ENCODE measurements at places on chromosomes 7 and 10. TPM values are rescaled to one million over a fixed set of nuclear protein-coding genes. Genes with fewer than 3 reads are reported as not detected.

The RNF32 gene
- total RNA-seq, result 1.0 TPM

The OR2A5 gene
- total RNA-seq, result not detected

The KCNH2 gene
- 9.5 TPM for total RNA-seq

The FIS1 gene
- total RNA-seq, result 141 TPM

The EDRF1 gene
- 33.7 TPM for total RNA-seq

The FOXI2 gene
- 1.2 TPM for total RNA-seq

The HOXA6 gene
- not detected for total RNA-seq

The BHLHA15 gene
- total RNA-seq, result 0.90 TPM

The PILRA gene
- total RNA-seq, result 0.28 TPM

The PNLIPRP3 gene
- total RNA-seq, result not detected

The STX1A gene
- 19.4 TPM for total RNA-seq

The DEPP1 gene
- total RNA-seq, result 0.28 TPM

The SDHAF3 gene
- total RNA-seq, result 41.3 TPM

The STEAP1B gene
- 22.7 TPM for total RNA-seq

The GLI3 gene
- total RNA-seq, result 6.7 TPM

The TSPAN14 gene
- 36.3 TPM for total RNA-seq

The CALML5 gene
- not detected for total RNA-seq

DNA sequence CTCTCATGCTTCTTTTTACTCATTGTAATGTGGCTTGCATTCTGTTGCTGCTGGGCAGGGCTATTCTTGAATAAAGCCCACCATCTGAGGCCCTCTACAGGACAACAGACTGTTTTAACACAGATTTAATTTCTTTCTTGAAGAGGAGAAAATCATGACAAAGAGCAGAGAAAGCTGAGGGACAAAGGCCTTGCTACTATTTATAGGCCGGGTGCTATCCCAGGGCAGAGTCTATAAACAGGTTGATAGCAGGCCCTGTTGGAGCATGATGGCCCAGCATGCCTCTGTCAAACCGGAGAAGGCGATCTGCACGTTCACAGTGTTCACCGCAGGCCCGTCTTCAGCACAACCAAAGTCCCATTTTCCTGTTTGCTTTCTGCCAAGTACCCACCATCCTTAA is 3.0 kb downstream of the VIPR2 start:
- peak; percentile 69 for DNase-seq

GRCh38 chr10:48447356-48448215 is 141.1 kb downstream of the MAPK8 start:
- DNase-seq, result peak; percentile 29

DNA sequence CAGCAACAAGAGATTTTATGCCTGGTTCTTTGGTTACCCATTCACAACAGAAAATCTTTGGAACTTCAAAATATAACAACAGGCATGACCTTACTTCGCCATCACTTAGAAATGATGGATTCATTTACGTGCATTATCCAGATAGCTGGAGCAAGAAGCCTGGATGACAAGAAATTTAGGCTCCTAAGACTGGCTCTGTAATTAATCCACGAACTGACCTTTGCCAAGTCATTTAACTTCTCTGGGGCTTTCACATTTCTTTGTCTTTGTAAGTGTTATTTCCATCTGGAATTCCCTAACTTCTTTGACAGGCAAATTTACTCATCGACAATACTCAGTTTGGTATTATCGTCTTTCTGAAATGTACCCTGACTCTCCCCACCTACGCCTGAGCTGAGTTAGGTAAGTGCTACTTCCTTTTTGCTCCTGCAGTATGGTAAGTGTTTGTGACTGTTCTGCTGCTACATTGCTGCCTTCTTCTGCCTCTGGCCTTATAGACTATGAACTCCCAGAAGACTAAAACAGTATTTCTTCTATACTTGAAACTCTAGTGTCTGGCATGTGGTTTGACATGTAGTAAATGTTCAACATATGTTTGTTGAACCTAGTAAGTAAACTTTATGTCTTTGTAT is 5.5 kb upstream of the MDFIC start:
- no peak for DNase-seq

DNA sequence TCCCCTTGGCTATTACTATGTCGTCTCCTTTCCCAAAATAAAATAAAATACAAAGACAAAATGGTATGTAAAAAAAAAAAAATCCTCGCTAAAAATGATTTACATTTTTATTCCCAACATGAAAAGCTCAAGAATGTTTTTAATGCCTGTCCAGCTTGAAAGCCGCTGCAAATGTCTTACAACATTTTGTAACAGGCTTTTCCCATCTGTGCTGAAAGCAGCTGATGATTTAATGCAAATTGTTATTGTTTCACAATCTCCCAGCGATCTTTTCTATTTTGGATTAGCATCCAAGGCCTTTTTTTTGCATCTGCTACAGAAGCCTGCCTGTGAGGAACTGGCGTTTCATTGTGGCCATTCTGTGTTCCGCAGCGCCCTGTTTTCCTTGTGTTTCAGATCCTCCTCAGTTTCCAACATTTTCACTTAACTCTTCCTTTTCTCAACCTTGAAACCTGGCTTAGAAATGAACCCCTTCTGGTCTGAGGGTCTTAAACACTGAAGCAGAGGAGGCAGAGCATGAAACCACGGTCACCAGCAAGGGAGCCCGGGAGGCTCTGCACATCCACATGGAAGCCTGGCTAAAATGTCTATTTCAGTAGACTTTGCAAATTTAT is 712.1 kb downstream of the PARD3 start:
- no peak for DNase-seq

GRCh38 chr10:84230359-84230758 is 5.0 kb upstream of the LRIT2 start:
- no peak for DNase-seq

- DNase-seq, result no peak
Observed at GRCh38 chr10:55426138-55426537, 625.1 kb upstream of the PCDH15 start.

- DNase-seq, result no peak
Observed at GRCh38 chr10:1521741-1522140, 215.6 kb downstream of the ADARB2 start.

DNA sequence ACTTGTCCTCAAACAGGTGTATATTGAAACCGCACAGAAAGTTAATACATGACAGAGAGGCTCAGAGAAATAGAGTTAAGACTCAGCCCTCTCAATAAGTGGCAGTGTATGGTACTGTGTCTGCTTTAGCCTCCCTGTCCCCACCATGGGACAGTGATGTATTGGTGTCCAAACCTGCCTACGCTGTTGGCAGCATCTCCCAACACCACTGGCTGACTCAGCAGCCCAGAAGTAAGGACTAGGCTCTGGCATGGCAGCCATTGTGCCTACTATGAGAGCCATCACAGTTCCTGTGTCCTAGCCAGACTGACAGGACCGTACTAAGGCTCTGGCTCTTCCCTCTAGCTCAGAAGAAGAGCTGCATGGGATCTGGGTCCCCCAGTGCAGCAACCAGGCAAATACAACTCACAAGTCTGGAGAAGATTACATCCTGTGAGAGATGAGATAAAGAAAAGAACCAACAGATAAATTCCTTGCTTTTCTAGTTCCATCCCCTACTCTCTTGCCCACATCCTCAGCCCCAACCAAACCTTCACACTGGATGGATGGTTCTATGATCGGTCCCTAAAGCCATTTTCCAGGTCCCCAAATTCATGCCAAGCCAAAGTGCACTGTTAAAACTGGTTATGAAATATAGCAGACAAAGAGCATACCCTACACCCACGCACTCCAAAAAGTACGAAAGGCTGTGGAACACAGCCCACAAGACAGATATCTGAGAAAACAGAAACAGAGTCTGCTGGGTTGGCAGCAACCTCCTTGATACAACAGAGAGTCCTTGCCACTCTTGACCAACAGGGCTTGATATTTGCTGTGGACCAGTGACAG is 44.1 kb upstream of the DMTF1 start:
- no peak for DNase-seq

- DNase-seq, result no peak
Observed at GRCh38 chr7:112989531-112989930, 97.1 kb downstream of the GPR85 start.

- DNase-seq, result no peak
Observed at GRCh38 chr10:124975977-124976514, 34.1 kb downstream of the ZRANB1 start.

- DNase-seq, result no peak
Observed at GRCh38 chr10:54691331-54691730, 109.7 kb downstream of the PCDH15 start.

DNA sequence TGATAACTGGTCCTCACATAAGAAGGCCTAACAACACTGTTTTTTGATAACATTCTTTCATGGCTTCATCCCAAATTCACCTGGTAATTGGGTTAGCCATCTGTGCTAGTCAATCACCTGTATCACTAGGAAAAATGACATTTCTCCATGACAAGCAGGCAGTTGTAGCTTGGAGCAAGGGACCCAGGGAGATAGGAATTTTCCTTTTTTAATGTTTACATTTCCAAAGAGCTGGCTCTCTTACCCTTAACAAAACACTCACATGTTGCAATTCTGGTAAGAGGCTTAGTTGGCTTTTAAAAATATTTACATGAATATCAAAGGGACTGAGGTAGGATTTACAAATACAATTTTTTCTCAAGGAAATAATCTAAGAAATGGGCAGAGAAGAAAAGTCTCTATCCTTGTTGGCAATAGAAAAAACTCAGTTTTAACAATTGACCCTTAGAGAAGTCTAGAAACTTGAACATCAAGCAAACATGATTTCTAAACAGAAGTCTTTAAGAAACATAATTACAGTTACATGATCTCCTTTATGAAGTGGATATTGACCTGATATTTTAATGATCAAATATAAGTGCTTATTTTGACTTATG is 16.1 kb upstream of the AKR1C1 start:
- no peak for DNase-seq

- peak; percentile 67 for DNase-seq
Observed at GRCh38 chr7:98241674-98242241, 10.3 kb downstream of the TECPR1 start.

GRCh38 chr7:121420976-121421375 is 24.9 kb upstream of the FAM3C start:
- no peak for DNase-seq

DNA sequence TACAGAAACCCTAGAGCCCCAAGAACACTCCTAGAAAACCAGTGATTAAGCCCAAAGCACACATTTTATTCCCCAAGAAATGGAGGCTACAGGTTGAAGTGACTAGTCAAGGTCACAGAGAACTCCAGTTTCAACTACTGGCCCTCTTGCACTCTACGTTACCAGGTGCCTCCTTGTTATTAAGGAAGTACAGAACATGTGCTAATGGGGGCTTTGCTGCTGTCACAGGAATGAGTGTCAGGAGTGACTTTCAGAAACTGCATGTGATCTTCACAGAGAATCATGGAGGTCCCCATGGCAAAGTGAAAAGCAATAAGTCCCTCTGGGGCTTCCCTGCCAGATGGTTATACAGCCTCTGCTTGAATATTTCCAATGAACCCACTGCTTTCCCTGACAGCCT is 19.3 kb downstream of the JAZF1 start:
- DNase-seq, result no peak

GRCh38 chr7:154591544-154591943 is 411.4 kb downstream of the PAXIP1 start:
- DNase-seq, result no peak

GRCh38 chr10:103839872-103840739 is 15.3 kb downstream of the SH3PXD2A start:
- peak; percentile 77 for DNase-seq

DNA sequence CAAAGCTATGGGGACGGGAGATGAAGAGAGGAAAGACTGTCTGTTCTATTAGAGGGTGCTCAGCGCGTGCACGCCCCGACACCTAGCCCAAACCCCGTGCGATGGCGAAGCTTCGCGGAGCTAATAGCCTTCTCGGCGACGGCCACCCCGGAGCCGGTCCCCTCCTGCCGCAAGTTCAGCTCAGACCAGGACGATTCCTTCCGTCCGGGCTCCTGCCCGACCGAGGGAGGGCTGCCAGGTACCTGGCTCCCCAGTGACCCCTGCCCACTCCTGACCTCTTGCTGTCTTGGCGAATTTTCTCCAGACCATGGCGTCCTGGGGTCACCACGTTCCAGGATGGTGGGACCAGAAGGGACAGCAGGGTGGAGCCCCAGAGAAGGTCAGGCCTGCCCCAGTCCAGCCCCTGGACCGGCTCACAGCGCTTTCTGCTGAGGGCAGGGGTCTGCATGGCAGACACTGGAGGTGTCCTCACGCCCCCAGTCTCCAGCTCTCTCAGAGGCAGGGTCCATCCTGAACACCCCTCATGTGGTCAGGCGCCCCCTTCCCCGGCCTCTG is 36.7 kb downstream of the UNCX start:
- DNase-seq, result no peak

DNA sequence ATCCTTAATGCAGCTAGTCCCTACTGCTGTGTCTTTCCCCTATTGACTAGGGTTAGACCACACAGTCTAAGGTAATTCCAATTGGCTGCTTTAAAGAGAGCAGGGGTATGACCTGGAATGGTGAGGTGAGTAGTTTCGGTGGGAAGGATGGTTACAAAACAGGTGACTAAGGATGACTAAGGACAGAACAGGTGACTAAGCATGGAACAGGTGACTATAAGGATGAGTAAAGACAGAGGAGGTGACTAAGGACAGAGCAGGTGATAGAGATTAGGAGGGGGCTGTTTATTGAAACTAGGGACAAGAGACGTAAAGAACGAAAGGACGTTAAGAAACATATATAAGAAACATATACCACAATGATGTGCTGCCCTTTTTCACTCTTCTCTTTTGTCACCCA is 145.1 kb upstream of the TMEM106B start:
- DNase-seq, result no peak

DNA sequence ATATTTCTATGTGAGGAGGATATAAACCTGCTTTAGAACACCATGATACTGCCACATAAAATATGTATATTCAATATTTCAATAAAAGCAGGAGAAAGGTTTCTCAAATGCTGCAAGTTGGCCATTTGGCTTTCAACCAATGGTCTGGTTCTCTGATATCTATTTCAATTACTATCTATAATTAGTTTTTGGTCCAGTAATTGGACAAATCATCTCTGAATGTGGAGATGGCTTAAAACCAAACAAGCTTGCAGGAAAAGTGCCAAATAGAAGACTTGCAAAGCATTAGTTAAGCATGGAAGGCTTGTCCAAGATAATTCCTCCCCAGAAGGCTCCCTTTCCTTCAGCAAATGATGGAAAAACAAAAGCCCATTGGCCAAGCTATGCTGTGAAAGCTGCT is 140.1 kb downstream of the CPEB3 start:
- DNase-seq, result no peak

DNA sequence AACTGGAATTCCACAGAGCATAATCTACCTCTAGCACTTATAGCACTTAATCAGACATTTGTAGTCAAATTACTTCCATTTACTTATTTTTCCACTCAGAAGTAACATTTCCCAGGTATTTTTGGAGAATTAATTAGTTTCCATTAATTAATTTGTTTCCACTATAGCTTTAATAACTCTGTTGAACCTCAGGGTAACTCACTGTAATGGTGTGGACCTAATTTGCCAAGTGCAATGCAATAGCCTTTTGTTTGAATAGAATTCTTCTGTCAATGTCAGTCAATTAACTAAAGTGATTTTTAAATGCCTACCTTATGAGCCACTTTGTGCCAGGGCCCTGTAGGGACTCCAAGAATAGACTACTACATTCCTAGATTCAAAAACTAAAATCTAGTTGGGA is 115.4 kb downstream of the CSTF2T start:
- DNase-seq, result no peak

DNA sequence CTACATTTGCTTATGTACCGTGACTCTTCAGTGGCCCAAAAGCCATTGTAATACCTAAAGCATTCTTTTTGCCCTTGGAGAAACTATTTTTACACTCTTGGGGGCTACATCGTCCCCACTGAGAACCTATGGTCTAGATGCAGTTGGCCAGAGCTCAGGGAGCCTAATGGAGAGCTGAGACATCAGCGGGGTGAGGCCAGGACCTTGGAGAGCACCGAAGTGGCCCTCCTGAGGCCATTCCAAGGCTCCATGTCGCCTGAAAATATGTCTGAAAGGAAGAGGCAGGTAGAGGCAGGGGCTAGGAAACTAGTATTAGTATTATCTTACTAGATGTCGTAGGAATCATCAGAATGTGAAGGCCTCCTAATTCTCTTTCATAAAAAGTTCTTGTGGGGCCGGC is 4.9 kb downstream of the PKD2L1 start:
- DNase-seq, result peak; percentile 76
